ENCODE measurements at places on chromosomes 2 and 18.

DNA sequence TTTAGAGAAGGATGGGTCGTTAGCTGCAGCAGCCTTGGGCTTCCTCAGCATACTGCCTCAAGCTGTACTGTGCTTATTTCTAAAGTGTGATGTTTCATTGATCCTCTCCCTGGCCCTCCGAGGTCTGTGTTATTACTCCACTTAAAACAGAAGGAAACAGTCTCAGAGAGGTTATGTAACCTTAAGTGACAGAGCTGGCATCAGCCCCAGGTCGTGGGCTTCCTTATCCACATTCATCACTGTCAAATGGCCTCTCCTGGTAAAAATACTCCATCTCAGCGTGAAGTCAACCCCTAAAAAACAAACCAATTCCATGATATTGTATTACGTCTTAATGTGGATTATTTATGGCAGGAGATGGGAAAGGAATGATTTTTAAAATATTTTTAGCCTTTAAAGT is 153.3 kb upstream of the NOSTRIN start:
- DNase-seq, result no peak

- peak; percentile 15 for DNase-seq
Observed at GRCh38 chr18:50218432-50219197, 23.7 kb upstream of the MYO5B start.

- DNase-seq, result no peak
Observed at GRCh38 chr2:182792441-182792840, 74.0 kb downstream of the FRZB start.

DNA sequence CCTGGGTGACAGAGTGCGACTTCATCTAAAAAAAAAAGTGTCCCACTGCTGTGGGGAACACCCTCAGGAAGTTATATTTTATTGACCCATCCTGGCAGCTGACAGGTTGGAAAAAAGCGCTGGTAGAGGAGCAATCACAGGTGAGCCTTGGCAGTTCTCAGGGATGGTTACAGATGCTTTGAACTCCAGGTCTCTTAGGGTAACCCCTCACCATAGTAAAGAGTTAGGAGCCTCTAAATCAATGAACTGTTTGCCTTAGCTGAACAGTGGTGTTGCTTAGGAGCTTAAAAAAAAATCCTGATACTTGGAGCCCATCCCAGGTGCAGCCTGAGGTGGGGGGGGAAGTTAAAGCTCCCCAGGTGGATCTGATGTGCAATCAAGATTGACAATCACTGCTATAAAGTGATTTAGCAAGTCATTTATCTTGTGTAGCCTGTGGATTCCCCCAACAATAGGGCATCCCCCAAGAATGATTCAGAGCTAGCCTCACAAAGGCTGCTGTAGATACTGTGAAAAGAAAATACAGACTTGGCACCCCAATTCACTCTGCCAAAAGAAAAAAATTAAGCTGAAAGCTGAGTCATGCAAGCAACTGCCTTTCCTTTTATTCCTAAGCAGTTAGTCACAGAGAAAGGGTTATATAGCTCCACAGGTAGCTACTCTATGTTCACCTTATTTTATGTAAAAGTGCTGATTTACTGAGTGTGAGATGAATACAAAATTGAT is 14.8 kb downstream of the SLC16A14 start:
- no peak for DNase-seq

GRCh38 chr2:131105156-131105949 is at the start of gene PLEKHB2:
Gene PLEKHB2 (plus strand): TSS chr2:131105336. CDS start chr2:131120942, 15,606 bp downstream.
- DNase-seq, result peak; percentile 93

GRCh38 chr2:46174345-46175170 is 122.6 kb upstream of the EPAS1 start:
- no peak for DNase-seq

GRCh38 chr2:173239644-173240043 is 115.0 kb upstream of the CDCA7 start:
- no peak for DNase-seq

- DNase-seq, result no peak
Observed at GRCh38 chr18:36780748-36781147, 48.1 kb downstream of the TPGS2 start.

GRCh38 chr2:157304811-157305722 is 20.6 kb downstream of the ERMN start:
- DNase-seq, result no peak

GRCh38 chr2:232523682-232524597 is 2.0 kb upstream of the CHRND start:
- no peak for DNase-seq

- DNase-seq, result no peak
Observed at GRCh38 chr2:226578879-226579278, 220.7 kb downstream of the IRS1 start.

DNA sequence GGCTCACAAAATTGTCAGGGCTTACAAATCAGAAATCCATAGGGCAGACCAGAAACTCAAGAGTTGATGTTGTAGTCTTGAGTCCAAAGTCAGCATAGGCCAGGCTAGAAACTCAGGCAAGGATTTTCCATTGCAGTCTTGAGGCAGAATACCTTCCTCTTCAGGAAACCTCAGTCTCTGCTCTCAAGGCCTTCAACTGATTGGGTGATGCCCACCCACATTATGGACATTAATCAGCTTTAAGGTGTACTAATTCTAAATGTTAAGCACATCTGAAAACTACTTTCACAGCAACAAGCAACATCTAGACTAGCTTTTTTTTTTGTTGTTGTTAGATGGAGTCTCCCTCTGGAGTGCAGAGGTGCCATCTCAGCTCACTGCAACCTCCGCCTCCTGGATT is 31.3 kb upstream of the ZNF512 start:
- no peak for DNase-seq

DNA sequence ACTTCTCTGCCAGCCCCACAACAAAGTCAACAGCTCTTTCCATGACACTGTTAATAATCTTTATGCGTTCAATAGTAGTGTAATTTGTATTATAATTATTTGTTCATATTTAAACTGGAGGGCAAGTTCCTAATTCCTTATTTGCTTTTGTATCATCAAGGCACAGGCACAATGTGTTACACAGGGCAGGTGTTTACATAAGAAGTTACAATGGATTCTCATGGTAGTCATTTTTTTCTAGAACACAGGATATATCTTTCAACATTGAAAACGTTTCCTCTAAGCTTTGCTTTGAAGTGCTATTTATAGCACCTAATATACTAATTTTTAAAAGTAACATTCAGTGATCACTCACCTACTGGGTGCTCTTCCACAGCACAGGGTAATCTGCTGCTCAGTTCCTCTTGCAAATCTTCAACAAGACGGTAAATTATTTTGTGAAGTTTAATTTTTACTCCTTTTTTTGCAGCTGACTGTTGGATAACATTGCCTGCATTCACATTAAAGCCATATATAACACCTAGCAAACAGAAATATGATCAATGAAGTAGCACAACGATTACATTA is 7.3 kb downstream of the RPS27A start:
- DNase-seq, result no peak

DNA sequence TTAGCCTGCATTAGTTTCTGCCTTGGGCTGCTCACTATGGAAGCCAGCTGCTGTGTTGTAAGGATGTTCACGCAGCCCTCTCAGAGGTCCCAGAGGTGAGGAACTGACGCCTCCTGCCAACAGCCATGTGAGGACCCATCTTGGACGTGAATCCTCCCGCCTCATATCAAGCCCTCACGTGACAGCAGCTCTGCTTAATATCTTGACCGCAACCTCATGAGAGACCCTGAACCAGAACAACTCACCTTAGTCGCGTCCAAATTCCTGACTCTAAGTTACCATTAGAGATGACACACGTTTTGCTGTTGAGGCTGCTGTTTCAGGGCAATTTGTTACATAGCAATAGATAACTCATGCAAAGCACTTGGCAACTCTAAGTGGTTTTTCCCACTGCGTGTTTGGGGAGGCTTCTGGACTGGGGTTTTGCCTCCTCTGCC is 97.7 kb downstream of the TMEM17 start:
- DNase-seq, result no peak

DNA sequence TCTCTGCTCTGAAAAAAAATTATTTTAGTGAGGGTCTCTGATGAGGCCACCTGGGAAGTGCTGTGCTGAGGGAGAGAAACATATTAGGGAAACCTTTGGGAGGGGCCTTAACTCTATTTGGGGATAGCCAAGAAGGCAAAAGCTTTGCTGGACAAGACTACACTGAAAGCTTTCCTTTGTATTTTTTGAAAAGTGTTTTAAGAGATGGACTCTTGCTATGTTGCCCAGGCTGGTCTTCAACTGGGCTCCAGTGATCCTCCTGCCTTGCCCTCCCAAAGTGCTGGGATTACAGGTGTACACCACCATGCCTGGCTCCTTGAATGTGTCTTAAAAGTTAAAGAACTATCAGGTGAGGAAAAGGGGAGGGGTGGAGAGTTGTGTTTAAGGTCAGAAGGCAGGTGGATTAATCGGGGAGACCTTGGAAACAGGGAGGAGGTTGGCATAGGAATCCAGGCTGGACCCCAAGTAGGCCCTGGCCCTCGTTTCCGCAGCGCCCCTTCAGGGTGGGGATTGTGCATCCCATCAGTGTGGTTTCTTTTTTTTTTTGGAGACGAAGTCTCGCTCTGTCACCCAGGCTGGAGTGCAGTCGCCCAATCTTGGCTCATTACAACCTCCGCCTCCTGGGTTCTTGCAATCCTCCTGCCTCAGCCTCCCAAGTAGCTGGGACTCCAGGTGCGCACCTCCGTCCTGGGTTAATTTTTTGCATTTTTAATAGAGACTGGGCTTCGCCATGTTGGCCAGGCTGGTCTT is 92.1 kb downstream of the MYCN start:
- no peak for DNase-seq

DNA sequence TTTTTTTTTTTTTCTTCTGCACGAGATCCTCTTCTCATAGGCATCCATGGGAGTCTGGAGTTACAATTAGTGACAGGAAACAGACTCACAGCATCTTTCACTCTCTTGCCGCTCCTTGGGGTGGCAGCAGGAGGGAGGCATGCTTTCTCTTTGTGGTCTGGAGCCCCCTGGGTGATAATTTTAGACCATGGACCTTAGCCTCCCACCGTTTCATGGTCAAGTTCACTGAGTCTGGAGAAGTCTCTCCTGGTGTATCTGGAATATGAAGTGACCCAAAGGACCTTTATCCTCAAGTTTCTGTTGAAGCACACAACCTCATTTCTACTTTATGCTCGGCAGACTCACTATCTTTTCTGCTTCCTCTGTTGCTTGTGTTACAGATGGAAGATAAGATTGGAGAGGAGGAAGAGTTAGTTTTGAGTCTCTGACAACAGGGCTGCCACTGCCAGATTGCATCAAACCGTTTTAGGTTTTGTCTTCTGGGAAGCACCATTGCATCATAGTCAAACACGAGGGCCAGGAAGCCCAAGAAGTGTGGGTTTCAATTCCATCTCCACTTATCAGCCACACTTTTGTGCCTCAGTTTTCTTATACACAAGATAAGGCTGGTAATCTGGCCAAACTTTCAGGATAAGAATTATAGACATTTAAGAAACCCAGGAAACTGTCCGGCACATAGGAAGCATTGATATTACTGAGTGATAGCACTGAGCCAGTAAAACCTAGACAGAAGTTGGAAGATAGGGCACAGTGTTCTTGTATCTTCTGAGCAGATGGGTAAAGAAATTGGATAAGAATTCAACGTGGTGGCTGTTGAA is 62.3 kb downstream of the ADCYAP1 start:
- DNase-seq, result no peak

GRCh38 chr2:204492417-204492816 is 52.9 kb upstream of the PARD3B start:
- DNase-seq, result no peak

DNA sequence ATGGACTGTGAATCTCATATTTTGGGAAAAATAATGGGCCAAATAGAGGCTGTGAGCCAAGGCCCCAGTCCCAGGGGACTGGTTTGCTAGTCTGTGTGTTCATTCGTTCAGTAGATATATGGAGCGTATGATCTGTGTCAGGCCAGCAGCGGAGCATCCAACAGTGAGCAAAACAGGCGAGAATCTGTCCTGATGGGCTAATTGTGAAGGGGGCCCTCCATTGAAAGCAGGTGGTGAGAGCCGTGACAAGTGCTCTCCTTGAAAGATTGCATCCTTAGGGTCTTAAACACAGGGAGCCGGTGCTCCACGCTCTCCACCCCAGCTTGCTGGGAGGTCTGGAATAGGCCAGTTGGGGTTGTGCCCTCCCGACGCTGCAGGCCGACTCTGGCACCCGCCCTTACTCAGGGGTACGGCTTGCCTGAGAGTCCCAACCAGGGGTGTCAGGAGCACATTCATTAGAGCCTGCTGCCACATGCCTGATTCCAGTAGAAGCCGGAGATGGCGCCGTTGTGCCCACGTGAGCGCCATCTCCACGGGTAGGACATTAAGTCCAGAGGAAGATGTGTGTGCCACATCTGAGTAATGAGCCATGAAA is 213.3 kb downstream of the SH3RF3 start:
- DNase-seq, result no peak

- no peak for DNase-seq
Observed at GRCh38 chr18:61556862-61557261, 223.6 kb downstream of the CDH20 start.

DNA sequence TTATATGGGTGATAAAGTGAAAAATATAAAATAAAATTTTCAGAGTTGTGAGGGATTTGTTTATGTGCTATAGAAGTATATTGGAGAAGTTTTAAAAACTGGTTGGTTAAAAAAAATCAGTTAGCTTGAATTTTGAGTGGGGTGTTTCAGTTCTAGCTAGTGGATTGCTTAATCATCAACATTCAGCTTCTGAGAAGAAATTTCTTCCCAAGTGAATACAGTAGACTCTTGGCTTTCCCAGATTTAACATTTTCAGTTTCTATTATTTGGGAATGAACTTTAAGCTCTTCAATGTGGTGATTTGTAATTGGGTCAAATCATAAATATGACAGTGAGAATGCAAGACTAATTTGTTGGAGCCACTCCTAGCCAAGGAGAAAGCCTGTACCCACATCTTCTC is 120.8 kb downstream of the PLCL1 start:
- DNase-seq, result no peak

GRCh38 chr2:217085543-217085942 is 225.7 kb upstream of the TNP1 start:
- DNase-seq, result no peak

GRCh38 chr18:47317824-47318508 is 66.5 kb upstream of the SKOR2 start:
- no peak for DNase-seq

DNA sequence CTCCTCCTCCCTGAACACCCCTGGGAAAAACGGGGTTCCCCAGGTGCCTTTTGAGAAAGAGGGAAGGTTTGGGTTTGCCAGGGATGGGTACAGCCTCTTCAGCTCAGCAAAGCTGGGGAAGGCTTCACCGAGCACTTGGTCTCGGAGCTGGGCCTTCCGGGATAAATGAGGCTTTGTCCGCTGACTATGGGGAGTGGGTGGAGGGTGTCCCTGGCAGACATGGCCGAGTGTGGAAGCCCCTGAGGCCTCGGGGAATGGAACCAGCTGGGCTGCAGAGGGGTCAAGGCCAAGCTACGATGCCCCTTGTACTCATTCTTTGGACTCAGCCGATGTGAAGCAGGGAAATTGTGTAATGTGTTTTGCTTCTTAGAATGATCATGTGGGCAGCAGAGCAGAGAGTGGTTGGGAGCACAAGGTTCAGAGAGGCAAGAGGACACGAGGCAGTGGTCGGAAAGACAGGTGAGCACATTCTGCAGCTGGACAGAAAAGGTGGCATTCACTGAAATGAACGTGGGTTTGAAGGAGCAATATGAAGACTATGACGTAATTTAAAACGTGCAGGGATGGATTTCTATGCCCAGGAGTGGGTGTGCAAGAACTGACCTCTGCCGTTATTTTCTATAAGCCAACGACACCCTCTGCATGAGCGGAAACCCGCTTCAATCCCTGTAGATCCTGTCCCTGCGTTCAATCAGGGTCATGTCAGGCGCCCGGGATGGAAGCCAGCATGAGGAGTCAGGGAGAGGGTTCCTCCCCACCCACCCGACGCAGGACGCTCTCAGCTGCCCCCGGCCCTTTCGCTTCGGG is 142.6 kb downstream of the PXDN start:
- no peak for DNase-seq
